ENCODE measurements at places on chromosomes 2 and 18. TPM values are rescaled to one million over a fixed set of nuclear protein-coding genes. Genes with fewer than 3 reads are reported as not detected.

- H3K4me1 ChIP-seq = no peaks in the 10 kb centered on the region
- no peak overlapping the region for H3K4me3 ChIP-seq
- no peaks in the 10 kb centered on the region for H3K36me3 ChIP-seq
- H3K27me3 ChIP-seq = no peaks in the 10 kb centered on the region
- no peak overlapping the region for H3K27ac ChIP-seq
Observed at GRCh38 chr18:2897448-2898185, 50.8 kb downstream of the EMILIN2 start.

GRCh38 chr18:72206814-72207213 lies 337.3 kb downstream of the CBLN2 start:
- DNase-seq = no peak
- H3K27ac ChIP-seq = no peak overlapping the region
- no peak overlapping the region for H3K4me3 ChIP-seq
- no peaks in the 10 kb centered on the region for H3K36me3 ChIP-seq

DNA sequence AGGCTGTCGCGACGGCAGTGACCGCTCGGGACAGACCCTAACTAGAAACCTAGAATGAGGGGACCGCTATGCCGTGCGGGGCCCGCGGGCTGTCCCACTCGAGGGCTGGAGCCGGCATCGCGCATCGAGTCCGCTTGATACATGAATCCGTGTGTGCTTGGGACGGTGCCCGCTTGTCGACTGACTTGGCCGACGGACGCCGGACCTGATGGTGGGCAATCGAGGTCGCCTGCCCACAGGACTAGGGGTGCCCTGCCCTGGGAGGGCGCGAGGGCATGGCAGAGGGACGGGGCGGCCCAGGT lies 749 bp upstream of the PTMA start:
- DNase-seq = no peak
- peaks cover 13% of the 10 kb centered on the region for H3K36me3 ChIP-seq
- H3K27me3 ChIP-seq = no peaks in the 10 kb centered on the region
- peak overlapping the region; percentile 97 for H3K4me3 ChIP-seq
- H3K27ac ChIP-seq = peak overlapping the region; percentile 100

DNA sequence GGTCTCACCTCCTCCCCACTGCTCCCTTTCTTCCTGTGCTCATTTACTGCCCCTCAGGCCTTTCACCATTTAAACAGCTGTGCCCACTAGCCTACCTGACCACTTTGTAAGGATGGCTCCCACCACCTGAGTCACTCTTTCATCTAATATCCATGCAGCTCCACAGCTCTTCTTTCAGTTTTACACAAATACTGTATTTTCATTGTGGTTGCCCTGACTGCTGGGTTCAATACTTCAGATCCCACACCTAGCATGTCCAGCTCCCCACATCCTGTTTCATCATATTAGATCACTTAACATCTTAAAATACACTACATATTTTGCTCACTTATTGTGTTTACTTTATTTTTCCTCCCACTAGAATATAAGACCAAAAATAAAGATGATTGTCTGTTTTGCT lies 1110.6 kb downstream of the TSN start:
- no peaks in the 10 kb centered on the region for H3K27me3 ChIP-seq
- H3K27ac ChIP-seq = no peak overlapping the region
- no peaks in the 10 kb centered on the region for H3K4me1 ChIP-seq

DNA sequence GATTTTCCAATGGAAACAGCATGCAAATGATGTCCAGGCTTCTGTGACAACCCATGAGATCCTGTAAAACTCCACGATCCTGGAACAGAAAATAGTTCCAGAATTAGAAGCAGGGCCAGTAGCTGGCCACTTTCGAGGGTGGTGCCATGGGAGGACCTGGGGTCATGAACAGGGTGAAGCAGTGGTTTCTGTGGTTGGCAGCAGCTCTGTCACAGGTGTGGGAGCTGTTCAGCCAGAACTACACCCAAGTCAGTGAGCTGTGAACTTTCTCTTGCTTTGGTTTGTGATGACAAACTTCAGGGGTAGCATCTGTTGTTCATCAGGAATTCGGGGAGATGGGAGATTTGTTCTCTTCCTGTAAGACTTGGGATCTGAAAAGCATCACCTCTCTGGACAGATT lies 314.4 kb upstream of the NT5C1B start:
- no peaks in the 10 kb centered on the region for H3K36me3 ChIP-seq
- DNase-seq = no peak
- no peak overlapping the region for H3K4me3 ChIP-seq
- no peak overlapping the region for H3K27ac ChIP-seq
- no peaks in the 10 kb centered on the region for H3K4me1 ChIP-seq

The DYNAP gene
- not detected for total RNA-seq

DNA sequence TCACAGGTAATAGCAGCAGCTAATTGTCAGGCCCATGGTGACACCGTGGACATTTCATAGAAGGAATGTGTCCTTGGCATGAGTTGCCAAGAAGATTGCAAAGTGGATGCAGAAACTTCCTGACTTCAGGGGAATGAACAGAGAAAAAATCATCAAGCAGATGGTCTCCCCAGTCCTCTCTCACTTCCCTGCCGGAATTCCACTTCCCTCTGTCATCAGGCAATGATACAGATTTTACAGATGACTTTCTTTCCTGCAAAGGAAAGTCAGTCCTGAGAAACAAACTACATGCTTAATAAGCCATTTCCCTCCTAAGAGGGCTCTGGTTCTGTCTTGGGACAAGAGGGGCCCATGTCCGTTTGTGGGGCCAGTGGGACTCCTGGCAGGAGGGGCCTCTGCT lies 45.7 kb downstream of the KCNF1 start:
- H3K27ac ChIP-seq = no peak overlapping the region
- DNase-seq = no peak
- H3K36me3 ChIP-seq = no peaks in the 10 kb centered on the region
- no peaks in the 10 kb centered on the region for H3K27me3 ChIP-seq

Measured in Peyer's patch (tissue), 4 donors.